IPS-NIHi11 (cell line): ENCODE measurements at places on chromosomes 1 and 21.

GRCh38 chr1:33710967-33711366 lies 152.9 kb upstream of the HMGB4 start:
- no peak for DNase-seq

DNA sequence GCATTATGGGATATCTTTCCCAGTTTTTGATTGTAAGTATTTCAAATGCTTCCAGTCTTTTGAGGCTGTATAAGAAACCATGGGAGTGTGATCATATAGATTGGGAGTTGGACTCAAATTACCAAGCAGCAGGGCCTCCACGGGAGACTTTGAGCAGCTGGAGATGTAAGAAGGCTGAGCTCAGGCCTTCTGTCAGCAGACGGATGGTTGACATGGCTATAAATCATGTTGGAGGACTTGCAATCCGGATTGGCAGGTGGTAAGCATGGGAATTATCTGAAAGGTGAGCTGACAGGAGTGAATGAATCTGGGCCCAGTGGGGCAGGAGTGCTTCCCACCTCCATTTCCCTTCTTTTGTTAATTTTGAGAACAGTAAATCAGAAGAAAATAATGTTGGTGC lies 83.2 kb upstream of the PPM1J start:
- DNase-seq = no peak

- no peak for DNase-seq
These were observed 14.2 kb upstream of the PHC2 start for GRCh38 chr1:33445108-33445507.

DNA sequence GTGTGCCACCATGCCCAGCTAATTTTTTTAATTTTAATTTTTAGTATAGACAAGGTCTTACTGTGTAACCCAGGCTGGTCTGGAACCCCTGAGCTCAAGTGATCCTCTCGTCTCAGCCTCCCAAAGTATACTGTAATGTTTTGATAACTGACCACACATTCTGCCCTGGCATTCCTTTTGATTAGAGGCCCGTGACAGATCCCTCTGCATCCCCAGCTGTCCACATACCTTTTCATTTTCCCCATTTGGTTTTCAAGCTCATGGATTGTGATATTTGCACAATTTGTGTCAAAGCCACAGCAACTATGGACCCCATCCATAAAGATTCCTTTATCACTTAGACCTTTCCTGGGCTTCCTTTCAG lies 116.8 kb upstream of the ATP1A1 start:
- no peak for DNase-seq

DNA sequence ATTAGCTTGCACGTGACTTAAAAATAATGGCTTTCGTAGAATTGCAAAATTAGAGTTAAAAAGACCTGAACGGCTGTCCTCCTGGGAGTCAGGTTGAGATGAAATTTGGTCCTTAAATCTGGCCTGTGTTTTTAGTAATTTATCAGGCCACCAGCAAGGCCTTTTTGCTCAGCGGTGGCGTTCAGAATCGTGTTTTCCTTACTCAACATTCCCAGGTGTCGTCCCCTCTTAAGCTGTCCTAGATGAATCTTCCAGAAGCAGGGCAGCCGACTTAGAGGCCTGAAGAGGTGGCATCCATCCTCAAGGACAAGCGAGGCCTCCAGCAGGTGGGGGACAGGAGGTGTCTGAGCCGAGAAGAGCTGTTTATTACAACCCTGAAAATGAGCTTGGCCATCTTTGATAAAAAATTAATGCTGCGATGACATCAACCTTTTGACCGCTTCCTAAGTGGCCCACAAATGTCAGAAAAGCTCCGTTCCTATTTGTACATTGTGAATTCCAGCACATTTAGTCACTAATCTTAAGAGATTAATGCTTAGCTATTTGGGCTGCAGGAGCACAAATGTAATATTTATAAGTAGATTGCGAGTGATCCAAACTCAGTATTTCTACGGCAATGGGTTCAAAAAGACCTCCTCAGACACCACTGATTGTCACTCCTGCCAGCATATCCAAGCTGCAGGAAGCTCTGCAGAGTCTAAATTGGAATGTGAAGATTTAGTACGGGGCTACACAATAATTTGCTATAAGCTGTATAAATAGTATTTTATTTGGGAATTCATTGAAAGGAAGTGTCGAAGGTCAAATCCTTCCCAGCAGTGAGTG lies 344.1 kb upstream of the VAMP3 start:
- no peak for DNase-seq

DNA sequence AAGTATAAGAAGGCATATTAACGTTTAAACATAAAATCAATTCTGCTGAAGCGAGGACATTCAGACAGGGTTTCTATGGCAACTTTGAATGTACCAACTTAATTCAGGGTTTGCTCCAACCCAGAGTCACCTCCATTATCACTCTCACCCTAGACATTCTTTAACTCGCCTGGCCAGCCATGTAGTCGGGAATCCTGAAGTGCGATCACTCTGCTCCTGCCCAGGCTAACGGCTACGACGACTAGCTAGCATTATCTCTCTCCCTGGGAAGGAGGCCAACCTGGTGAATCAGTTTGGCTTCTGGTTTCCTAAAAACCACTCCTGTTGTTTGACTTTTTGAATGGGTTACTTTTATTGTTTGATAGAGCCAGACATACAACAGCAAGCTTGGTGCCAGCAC lies 38.9 kb upstream of the ZBTB18 start:
- DNase-seq = peak; percentile 43

GRCh38 chr1:237851210-237851845 lies 39.4 kb downstream of the ZP4 start:
- DNase-seq = peak; percentile 73

DNA sequence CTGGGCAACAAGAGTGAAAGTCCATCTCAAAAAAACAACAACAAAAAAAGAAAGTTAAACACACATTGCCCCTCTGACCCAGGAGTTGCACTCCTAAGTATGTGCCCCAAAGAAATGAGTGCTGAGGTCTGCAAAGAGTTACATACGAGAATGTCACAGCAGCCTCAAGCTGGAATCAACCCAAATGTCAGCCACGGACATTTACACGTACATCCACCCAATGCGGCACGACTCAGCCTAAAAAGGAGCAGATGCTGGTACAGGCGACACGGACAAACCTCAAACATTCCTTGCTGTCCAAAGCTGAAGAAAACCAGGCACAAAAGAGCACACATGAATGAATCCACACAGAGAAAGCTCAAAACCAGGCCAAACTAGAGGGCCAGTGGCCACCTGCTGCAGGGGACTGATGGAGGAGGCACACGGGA lies 46.8 kb upstream of the ECE1 start:
- DNase-seq = no peak

DNA sequence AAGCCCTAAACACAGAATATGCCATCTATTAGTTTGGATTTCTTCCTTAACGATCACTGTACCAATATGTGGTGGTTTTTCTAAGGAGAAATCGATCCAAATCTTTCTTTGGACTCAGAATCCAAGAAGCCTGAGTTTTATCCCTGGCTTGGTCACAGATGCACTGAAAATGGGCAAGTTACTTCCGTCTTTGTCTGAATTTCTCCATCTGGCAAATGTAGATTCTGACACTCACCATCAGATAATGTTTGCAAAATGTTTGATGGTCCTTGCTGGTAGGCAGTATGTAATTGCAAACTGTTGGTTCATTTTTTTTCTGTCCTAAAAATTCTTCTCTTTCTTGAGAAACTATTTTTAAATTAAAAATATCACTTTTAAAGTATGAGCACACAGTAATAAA lies 115.0 kb downstream of the TSEN15 start:
- DNase-seq = no peak

DNA sequence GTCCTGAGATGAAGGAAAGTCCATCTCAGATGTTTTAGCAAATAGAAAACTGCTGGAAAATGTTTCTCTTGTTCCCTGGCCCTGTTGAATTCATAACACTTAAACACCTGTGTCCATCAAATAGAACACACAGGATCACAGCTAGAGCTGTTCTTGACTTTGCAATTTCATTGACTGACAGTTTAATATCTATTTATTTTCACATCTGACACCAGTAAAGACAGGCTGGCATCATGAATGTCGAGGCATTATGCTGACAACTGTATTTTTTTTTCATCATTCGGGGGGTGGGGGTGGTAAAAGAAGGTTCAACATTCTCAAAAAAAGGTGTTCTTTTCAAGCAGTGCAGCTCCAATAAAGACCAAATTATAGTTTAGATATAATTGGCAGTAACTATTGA lies 591.2 kb upstream of the PTBP2 start:
- no peak for DNase-seq

- DNase-seq = no peak
These were observed 28.9 kb downstream of the SLC37A1 start for GRCh38 chr21:42542596-42542995.

GRCh38 chr1:214474467-214474866 lies 76.9 kb downstream of the PTPN14 start:
- no peak for DNase-seq

- no peak for DNase-seq
These were observed 203.2 kb downstream of the HIVEP3 start for GRCh38 chr1:41715441-41716095.

GRCh38 chr1:151994956-151995355 lies 1.3 kb upstream of the S100A10 start:
- DNase-seq = no peak

- DNase-seq = no peak
These were observed 500.5 kb downstream of the SETD4 start for GRCh38 chr21:35559829-35560225.

- DNase-seq = no peak
These were observed 84.5 kb upstream of the ESRRG start for GRCh38 chr1:216807696-216808095.

- DNase-seq = no peak
These were observed 7.8 kb upstream of the GPR61 start for GRCh38 chr1:109531826-109532364.

DNA sequence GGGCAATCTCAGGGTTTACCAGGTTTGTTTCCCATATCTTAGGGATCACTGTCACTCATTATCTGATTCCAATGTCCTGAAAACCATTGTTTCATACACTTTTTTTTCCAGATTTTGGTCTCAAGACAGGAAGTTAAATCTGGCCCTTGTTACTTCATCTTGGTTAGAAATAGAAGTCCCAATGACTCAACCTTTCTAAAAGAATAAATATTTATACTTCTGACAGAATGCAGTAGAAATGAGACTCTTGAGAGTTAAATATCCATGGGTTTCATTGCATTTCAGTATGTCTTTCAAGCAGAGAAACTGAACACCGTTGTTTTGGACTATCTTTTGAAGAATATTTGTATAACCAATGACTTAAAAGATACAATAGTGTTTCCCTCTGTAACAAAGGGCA lies 19.8 kb upstream of the VCAM1 start:
- no peak for DNase-seq

DNA sequence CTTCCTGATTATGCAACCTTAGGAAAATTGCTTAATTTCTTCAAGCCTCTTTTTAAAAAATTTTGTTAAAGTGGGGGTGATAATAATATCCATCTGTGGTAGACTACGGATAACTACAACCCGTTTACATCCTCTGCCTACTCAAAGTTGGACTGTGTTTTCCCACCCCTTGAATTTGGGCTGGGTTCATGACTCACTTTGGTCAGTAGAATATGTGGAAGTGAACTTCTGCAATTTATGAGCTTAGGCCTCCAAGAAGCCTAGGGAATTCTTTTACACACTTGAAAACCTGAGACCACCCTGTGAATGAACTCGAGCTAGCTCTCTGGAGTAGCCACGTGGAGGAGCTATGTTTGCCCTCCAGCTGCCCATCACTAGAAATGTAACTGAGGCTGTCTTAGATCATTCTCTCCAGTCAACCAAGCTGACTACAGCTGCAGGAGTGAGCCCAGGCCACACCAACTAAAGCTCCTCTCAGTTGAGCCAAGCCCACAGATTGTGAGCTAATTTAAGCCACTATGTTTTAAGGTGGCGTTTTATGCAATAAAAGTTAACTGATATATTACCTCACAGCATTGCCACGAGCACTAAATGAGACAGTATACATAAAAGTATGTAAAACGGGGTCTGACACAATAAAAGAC lies 29.6 kb upstream of the CACHD1 start:
- DNase-seq = no peak

DNA sequence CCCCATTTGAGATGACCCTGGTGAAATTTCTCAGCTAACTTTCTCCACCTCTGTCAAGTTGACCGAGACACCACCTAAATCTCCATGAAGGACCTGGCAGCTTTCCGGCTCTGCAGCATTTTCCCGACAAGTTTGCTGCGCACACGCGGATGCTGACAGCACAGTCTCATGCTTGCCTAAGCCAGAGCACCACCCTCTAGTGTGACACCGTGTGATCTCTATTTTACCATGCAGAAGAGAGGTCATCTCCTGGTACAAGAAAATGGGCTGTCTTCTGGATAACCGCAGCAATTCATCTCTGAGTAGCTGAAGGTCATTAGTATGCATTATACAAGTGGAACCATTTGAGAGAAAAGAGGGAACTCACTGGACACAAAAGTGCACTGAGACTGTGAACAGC lies 38.9 kb upstream of the H6PD start:
- DNase-seq = no peak
